ENCODE measurements at places on chromosomes 1 and 21.

GRCh38 chr1:163813251-163813650, 491.5 kb downstream of the NUF2 start:
- no peak for DNase-seq

DNA sequence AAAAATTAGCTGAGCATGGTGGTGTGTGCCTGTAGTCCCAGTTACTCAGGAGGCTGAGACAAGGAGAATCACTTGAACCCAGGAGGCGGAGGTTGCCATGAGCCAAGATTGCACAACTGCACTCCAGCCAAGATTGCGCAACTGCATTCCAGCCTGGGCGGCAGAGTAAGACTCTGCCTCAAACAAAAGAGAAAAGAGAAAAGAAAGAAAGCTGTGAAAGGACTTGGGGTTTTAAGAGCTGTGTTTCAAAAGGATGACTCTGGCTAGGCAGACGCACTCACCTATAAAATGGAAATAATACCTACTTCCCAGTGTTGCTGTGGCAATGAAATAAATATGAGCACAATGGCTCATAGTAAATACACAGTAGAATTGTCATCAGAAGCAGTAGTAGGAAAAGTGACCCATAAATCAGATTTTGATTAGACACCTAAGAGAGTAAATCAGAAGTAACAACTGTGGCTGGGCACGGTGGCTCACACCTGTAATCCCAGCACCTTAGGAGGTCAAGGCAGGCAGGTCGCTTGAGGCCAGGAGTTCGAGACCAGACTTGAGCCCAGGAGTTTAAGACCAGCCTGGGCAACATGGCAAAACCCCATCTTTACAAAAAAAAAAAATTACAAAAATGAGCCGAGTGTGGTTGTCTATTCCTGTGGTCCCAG, 45.9 kb upstream of the PUM1 start:
- DNase-seq: no peak

GRCh38 chr1:5896706-5897660, 95.2 kb downstream of the NPHP4 start:
- DNase-seq: peak; percentile 38

DNA sequence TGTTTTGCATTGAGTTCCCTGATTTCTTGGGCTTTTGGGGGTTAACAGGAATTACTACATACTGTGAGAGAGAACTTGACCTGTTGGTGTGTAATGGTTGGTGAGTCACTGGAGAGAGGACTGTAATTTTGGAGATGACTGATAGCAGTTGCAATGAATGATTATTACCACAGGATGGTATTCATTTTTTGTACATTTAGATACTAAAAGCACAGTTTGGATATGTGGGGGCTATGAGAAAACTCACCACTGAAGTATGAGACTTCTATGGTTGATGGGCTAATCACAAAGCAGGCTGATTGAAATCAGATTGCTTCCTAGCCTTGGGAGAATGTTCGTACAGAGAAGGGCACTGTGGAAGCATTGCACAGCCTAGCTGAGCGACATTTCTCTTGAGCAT, 1571.3 kb upstream of the PRMT6 start:
- DNase-seq: no peak

DNA sequence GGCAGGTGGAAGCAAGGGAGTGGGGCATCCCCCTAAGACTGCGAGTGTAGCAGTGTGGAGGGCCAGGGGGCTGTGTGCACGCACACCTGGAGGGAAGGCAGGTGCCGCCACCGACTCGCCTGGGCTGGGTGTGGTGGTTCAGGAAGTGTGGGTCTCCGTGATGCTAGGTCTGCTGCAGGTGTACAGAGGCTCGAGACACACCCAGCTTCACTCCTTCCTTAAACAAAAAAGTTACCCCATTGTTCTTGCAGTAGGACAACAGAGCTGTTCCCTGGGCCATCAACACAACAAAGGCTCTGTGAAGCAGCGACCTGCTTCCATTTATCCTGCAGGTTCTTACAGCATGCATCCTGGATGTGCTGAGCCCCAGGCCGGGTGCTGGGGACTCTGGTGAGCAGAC, 100.4 kb upstream of the TMEM51 start:
- no peak for DNase-seq

DNA sequence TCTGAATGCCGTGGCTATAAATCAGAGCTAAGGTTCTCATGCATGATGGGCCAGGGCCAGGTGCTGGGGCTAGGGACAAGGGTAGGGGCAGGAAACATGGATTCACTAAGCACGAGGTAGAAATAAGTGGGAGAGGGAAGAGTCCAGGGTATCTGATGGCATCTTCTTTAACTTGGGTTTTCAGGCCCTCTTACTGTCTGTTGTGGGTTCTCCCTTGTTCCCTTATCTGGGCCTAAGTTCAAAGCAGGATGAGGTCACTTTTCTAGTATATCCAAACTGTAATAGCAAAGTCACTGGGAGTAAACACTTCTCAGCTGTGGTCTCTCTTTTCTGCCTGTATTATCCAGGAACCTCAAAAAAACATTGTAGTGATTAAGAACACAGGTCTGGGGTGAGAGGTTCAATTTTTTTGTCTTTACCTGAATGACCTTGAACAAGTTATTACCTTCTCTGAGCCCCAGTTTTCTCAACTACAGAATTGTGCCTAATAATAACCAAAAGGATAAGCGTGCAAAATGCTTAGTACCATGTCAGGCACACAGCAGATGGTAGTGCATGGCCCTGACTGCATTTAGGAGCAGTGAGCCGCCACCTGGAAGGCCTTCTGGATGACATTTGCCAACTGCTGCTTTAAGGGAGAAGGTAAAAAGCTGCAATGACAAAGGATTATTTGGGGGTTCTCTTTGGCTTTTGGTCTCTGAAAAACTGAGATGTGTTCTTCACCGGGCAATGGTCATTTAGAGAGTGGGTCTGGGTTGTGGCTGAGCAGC, 53.6 kb upstream of the A3GALT2 start:
- no peak for DNase-seq

DNA sequence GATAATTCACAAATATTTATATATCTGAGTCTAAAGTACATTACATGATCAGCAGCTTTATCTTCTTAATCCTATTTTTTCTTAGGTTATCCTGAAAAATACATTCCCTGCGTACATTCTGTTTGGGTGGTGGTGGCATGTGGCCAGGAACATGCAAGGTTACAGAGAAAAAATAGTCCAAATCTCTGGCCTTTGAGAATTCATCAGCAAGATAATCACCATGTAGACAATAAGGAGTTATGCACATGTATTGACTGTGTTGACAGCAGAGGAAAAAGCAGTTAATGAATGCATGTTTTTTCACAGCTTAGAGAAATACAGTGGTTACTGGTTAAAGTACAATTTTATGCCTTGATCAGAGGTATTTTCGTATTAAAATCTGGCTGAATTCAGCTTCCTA, 49.0 kb downstream of the ABCA4 start:
- DNase-seq: no peak

DNA sequence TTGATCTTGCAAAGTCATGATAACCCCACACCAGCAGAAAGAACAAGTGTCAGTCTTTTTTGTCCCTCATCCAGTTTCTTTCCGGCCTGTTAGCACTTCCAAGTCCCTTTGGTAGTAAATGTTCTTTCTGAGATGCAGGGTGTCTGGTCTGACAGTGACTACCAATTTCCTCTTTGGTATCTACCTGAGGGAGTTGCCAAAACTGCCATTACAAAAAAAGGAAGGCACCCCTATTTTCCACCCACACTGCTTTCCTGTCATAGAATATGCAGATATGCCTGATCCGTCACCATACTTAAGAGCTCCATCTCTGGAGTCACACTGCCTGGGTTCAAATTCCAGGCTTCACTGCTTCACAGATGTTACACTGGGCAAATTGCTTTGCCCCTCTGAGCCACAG, 72.4 kb downstream of the ZNF281 start:
- no peak for DNase-seq

GRCh38 chr1:204250428-204251030, 36.7 kb upstream of the GOLT1A start:
- no peak for DNase-seq

GRCh38 chr1:67850151-67850551, 16.9 kb upstream of the GNG12 start:
- no peak for DNase-seq

DNA sequence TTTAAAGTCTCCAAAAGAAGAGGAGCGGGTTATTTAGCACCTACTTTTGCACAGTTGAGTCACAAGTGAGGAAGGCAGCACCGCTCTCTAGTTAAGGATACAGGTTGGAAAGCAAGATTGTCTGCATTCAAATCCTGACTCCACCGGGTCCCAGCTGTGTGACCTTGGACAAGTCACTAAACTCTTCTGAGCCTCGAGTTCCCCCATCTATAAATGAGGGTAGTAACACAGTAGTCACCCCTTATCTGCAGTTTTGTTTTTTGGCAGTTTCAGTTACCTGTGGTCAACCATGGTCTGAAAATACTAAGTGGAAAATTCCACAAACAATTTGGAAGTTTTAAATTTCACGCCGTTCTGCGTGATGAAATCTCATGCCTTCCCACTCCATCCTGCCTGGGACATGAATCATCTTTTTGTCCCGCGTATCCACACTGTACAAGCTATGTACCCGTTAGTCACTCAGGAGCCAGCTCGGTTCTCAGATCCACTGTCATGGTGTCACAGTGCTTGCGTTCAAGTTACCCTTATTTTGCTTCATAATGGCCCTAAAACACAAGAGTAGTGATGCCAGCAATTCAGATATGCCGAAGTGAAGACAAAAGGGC, 49.4 kb downstream of the CAPZB start:
- no peak for DNase-seq

- no peak for DNase-seq
These were observed 123.4 kb downstream of the RIPK4 start for GRCh38 chr21:41643246-41643966.

- DNase-seq: no peak
These were observed 52.6 kb downstream of the APP start for GRCh38 chr21:26117972-26118367.

- DNase-seq: no peak
These were observed 104.4 kb downstream of the TM2D1 start for GRCh38 chr1:61620536-61620935.

DNA sequence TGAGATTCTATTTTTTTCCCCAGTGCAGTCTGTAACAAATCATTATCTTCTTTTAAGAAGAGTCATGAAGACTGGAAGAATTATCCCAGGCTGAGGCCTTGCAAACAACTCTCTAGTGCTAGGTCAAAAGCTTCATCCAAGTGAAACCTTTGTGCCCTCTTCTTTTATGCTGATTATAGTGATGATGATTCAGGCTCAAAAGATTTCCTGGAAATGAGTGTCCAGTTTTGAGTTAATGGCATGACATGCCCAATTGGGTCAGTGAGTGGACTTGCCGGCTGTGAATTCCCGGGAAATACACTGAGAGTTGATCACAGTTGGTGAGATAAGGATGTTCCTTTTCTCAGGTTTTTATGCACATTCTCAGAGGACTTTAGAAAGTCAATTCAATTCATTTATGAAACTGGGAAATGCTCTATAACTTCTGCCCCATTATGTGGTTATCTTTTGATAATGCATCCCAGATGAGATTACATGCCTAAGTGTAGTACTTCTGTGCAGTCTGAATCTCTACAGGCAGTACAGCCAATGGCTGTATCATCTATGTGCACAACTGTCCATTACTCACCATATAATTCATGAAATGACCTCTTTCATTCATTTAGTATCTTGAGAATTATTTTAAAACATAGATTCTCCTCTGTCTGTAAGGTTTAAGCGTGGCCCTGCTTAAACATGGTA, 66.2 kb downstream of the S1PR1 start:
- no peak for DNase-seq

DNA sequence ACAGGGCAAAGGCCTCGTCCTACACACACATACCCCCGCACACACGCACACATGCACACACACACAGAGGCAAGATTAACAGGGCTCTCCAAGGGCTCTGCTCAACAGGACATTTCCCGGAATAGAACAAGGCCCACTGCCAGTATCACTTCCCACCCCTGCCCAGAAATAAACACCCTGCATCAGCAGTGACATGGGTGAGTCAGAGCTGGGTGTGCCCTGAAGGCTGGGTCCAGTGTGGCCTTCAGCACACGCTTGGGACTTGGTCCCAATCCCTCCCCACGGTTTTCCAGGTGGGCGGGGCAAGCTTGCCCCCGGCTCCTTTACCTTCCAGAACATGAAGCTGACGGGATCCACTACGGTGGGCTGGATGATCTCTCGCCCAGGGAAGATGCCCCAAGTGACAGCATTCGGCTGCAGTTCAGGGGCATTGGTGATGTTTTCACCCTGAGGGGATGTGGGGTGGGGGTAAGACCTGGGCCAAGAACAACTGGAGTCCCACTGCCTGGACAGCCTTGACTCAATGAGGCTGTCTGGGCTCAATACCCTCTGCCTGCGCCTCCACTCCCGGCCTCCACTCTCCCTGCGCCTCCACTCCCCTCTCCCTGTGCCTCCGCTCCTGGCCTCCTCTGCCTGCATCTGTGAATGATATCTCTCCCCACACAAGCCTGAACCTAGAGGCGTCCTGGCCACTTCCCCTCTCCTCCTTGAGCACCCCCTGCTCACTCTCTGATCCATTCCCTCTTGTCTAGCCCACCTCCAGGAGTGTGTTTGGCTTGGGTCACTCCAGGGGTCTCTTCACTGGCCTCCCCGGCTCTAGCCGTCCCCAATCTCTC, 14.7 kb downstream of the MTHFR start:
- DNase-seq: no peak

All from nephron progenitor cell (in vitro differentiated cells).